RPMI7951 (cell line): ENCODE measurements at places on chromosomes 12 and 14. TPM values are rescaled to one million over a fixed set of nuclear protein-coding genes. Genes with fewer than 3 reads are reported as not detected.

Gene TGM1
- total RNA-seq: 0.60 and 0.78 TPM in 2 replicates

Gene B4GALNT1
- 11.9 and 14.4 TPM in 2 replicates for total RNA-seq

Gene CLEC4A
- 0.48 TPM in 1 of 2 replicates, not detected in the other for total RNA-seq

Gene SERPINA12
- total RNA-seq: not detected in 2 replicates

Gene PWP1
- 59.6 and 67.0 TPM in 2 replicates for total RNA-seq

Gene CACNA2D4
- total RNA-seq: 0.24 TPM in 1 of 2 replicates, not detected in the other

Gene CNPY2
- 102 and 114 TPM in 2 replicates for total RNA-seq

Gene OTX2
- total RNA-seq: not detected in 2 replicates

Gene LALBA
- total RNA-seq: not detected in 2 replicates

Gene GABARAPL1
- 14.3 and 20.7 TPM in 2 replicates for total RNA-seq

Gene CRACR2A
- 12.4 and 17.9 TPM in 2 replicates for total RNA-seq

GRCh38 chr14:94390372-94391086, 2.1 kb upstream of the SERPINA1 start:
- peak; percentile 24 for DNase-seq

GRCh38 chr12:22256605-22257004, 77.9 kb downstream of the ST8SIA1 start:
- no peak for DNase-seq

- DNase-seq: no peak
Measured at GRCh38 chr14:66383257-66383656, 102.9 kb upstream of the CCDC196 start.

DNA sequence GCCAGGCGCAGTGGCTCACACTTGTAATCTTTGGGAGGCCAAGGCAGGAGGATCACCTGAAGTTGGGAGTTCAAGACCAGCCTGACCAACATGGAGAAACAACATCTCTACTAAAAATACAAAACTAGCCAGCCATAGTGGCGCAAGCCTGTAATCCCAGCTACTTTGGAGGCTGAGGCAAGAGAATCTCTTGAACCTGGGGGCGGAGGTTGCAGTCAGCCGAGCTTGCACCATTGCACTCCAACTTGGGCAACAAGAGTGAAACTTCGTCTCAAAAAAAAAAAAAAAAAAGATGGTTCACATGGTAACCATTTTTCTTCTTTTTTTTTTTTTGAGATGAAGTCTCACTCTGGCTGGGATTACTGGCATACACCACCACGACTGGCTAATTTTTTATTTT, 35.3 kb downstream of the SLC2A14 start:
- DNase-seq: no peak

- DNase-seq: peak; percentile 64
Measured at GRCh38 chr14:97277711-97278110, 480.5 kb downstream of the VRK1 start.

- no peak for DNase-seq
Measured at GRCh38 chr12:75657831-75658230, 146.4 kb upstream of the KRR1 start.

GRCh38 chr14:54652605-54653052, 85.7 kb downstream of the SAMD4A start:
- peak; percentile 69 for DNase-seq

GRCh38 chr14:87050421-87050820, 942.6 kb downstream of the GALC start:
- DNase-seq: no peak

GRCh38 chr12:120064054-120064940, 52.3 kb downstream of the RAB35 start:
- no peak for DNase-seq
